ENCODE measurements at places on chromosomes 5 and 9. TPM values are rescaled to one million over a fixed set of nuclear protein-coding genes. Genes with fewer than 3 reads are reported as not detected.

The LYSMD3 gene
- 21.3 TPM for total RNA-seq

The CAMK4 gene
- total RNA-seq: 8.2 TPM

The SLC34A3 gene
- not detected for total RNA-seq

The IFNA13 gene
- total RNA-seq: not detected

The BTNL3 gene
- total RNA-seq: not detected

The RLN1 gene
- total RNA-seq: not detected

The ERAP2 gene
- 10.0 TPM for total RNA-seq

The PTGER4 gene
- total RNA-seq: 23.6 TPM

The LRRC70 gene
- 24.5 TPM for total RNA-seq

The ALDH1A1 gene
- total RNA-seq: 287 TPM

The NR3C1 gene
- total RNA-seq: 21.2 TPM

The WWC1 gene
- total RNA-seq: 0.91 TPM

The NUTM2F gene
- not detected for total RNA-seq

The LCN15 gene
- total RNA-seq: not detected

The S100Z gene
- total RNA-seq: not detected

The ASPN gene
- total RNA-seq: not detected

The ANKRD33B gene
- 4.4 TPM for total RNA-seq

The SLC34A1 gene
- not detected for total RNA-seq

The TAF11L10 gene
- not detected for total RNA-seq

The NEUROG1 gene
- total RNA-seq: not detected

The BHMT2 gene
- total RNA-seq: 0.76 TPM

The RNF224 gene
- total RNA-seq: not detected

The SLCO4C1 gene
- total RNA-seq: not detected

The SLC46A2 gene
- total RNA-seq: not detected

The CCDC171 gene
- 1.6 TPM for total RNA-seq

The HMCN2 gene
- 0.24 TPM for total RNA-seq

The FAXDC2 gene
- total RNA-seq: 8.3 TPM

The INIP gene
- total RNA-seq: 27.6 TPM

The SH2D3C gene
- 95.0 TPM for total RNA-seq

The PBX3 gene
- total RNA-seq: 42.0 TPM

The ZNF658 gene
- total RNA-seq: 2.9 TPM

The IL9 gene
- not detected for total RNA-seq

The EMB gene
- total RNA-seq: not detected

The SPATA31A3 gene
- total RNA-seq: not detected

The PCDHB14 gene
- total RNA-seq: 0.55 TPM

The CCDC152 gene
- total RNA-seq: 2.8 TPM

The FKTN gene
- total RNA-seq: 14.4 TPM

The TICAM2 gene
- 3.5 TPM for total RNA-seq

The C9 gene
- total RNA-seq: 0.44 TPM

The GKAP1 gene
- 2.5 TPM for total RNA-seq

The LRRC14B gene
- total RNA-seq: not detected

The CETN3 gene
- 15.5 TPM for total RNA-seq

The CYSRT1 gene
- 0.92 TPM for total RNA-seq

The EGFLAM gene
- 1.6 TPM for total RNA-seq

The PURA gene
- total RNA-seq: 8.2 TPM

The HRH2 gene
- total RNA-seq: not detected

Measured in endothelial cell of umbilical vein (primary cell).